ENCODE measurements at places on chromosomes 6 and 20.

DNA sequence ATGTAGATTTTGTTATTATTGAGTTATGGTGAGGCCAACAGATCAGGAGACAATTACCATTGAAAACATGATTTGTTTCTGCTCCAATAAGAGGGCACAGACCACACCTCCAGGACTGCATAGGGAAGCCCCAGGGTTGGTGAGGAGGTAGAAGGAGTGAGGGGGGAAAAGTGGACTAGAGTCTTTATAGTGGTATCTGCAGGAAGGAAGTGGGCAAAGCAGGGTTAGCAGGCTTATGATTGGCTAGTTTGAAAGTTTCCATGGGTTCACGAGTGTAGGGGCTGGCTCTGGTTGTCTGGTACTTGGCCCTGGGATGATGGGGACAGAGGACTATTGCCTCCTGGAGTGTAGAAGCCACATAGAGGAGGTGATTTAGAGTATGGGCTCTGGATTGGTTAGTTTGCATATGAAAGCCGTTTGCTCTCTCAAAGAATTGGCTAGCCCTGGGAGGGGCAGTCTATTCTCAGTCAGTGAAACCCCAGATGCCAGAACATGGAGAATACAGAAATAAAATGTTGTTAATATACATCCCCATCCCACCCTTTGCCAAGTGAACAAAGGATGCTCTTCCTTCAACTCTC lies 156.6 kb downstream of the KLHL32 start:
- no peak for DNase-seq

GRCh38 chr6:157462956-157463742 lies 82.2 kb downstream of the ZDHHC14 start:
- no peak for DNase-seq

DNA sequence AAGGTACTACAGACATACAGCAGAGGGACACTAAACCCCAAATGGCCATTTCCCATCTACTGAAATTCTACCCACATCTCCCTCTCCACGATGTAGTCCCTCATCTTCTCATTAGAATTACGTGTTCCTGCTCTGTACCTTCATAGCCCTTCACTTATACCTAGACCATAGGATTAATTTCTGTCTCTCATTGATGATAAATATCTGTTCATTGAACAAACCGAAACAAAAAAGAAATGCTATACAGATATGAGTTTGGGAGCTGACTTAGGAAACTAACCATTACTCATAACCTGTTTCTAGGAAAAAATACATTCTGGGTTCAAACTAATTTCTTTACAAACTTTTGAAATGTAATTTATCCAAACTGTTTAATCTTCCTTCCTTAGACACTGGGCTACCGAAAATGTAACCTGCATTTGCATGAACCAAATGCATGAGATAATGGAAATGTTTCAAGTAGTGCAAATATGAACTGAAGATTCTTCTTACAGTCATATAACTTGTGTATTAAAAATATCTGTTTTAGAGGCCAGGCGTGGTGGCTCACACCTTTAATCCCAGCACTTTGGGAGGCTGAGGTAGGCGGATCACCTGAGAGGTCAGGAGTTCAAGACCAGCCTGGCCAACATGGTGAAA lies 85.3 kb downstream of the GJA10 start:
- no peak for DNase-seq

DNA sequence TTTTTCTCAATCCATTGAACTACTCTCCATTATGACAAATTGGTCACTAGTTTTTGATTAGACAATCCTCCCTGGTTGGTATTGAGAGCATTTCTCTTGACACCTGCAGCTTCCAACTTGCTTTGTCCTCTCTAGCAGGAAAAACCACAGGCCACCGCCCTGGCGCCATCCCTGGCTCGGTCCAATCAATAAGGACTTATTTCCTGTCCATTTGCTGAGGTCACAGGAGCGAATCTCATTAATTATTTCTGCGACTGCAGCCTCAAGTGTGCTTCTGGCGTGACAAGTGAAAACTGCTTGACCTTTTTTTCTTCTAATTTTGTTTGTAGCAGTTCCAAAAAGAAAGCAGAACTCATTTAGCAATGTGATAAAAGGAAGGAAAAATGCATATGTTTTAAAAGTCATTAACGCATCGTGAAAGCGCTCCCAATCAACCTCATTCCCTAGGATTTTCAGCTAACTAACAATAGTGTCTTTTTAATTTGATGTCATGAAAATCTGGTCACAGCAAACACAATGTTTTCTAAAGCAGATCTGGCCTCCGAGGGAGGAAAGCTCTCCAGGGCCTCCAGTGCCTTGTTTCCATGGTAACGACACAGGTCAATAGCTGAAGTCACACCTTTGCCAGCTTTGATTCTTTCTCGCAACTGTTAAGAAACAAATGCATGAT lies 39.0 kb upstream of the BEND3 start:
- DNase-seq: no peak

- no peak for DNase-seq
Measured at GRCh38 chr20:6157345-6157744, 34.5 kb upstream of the FERMT1 start.

- no peak for DNase-seq
Measured at GRCh38 chr6:55524441-55524840, 54.6 kb downstream of the HMGCLL1 start.

- DNase-seq: no peak
Measured at GRCh38 chr20:8800089-8800488, 268.8 kb upstream of the PLCB4 start.

DNA sequence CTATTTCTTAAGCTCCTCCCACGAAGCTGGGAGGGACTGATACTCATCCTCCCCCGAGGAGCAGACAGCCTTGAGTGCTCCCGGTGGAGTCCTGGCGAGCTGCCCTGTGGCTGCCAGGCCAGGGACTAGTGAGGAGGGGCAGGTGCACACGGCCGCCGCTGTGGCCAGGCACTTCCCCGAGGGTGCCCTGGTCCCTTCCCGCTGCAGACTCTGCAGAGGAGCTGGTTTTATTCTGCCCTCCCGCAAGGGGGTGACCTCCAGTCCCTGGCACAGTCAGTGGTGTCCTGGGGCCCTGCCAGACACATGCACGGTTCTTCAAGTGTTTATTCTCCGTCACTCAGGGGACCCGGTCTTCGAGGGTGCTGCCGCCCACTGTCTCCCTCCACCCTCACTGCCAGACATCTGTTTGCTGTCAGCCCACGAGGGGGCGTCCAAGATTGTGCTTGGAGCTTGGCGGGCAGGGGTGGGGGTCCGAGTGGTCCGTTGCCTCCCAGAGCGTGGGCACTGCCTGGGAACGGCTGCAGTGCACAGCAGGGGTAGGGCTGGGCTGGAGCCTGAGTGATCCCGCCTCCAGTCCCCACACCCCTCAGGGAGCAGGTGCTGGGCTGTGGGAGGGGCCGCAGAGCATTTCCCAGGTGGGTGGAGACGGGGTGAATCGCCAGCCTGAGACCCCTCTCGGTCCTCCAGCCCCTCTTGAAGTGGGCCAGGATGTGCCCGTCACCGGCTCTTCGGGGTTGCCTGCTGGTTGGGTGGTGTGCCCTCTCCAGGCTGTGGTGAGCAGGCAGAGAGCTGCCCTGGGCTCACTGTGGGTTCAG lies 3.1 kb upstream of the CABLES2 start:
- no peak for DNase-seq

DNA sequence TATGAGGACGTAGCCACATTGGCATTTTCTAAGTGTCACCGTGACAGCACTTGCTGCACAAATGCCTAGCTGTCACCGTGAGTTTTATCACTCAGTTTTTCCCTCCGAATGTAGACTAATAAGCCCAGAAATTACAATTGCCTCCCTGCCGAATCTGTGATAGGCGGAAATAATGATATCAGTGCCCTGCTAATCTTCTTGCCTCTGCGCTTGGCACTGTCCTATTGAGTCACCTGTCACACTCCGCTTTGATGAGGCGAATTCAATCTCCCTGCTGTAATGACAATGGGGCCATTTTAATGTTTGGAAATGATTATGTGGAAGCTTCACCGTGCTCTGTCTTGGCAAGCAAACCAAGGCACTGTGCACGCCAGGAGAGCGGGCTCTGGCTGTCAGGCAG lies 112.8 kb downstream of the LINC00237 start:
- DNase-seq: no peak

- DNase-seq: no peak
Measured at GRCh38 chr20:43306837-43307236, 117.1 kb upstream of the PTPRT start.

DNA sequence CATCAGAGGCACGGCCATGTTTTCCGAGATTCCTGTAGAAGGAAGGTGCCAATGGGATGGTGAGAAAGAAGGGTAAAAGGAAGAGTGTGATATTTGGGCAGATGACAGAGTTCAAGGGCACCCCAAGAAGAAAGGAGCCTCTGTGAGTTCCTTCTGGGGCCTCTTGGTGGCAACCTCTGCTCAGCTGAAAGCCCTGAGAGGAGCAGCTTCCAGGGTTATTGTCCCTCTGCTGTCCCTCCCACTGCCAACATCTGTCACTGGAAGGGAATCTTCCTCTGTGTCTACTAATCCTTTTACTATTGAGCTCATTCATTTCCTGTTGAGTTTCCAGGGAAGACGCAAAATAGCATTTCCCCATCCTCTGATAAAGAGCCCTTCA lies 40.0 kb upstream of the KCNK16 start:
- DNase-seq: no peak

DNA sequence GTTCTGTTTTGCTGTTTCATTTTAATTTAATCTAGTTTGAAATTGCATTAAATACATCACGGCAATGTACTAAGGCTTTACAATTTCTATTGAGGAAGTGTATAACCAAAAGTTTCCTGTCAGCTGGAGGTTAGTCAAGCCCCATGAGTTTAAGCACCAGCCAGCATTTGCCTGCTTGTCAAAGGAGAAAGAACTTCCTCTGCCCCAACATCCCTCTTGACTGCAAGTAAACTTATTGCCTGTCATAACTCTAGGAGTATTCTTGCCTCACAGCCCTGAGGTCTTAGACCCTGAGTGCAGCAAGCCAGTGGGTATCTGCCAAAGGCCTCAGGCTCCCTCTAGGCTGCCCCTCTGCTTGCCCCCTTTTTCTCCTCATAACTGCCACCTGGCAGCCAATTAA lies 106.7 kb upstream of the INSM1 start:
- DNase-seq: no peak

GRCh38 chr6:49890988-49891387 lies 24.7 kb upstream of the CRISP1 start:
- no peak for DNase-seq

GRCh38 chr6:3446184-3446583 lies 10.7 kb downstream of the SLC22A23 start:
- DNase-seq: no peak

DNA sequence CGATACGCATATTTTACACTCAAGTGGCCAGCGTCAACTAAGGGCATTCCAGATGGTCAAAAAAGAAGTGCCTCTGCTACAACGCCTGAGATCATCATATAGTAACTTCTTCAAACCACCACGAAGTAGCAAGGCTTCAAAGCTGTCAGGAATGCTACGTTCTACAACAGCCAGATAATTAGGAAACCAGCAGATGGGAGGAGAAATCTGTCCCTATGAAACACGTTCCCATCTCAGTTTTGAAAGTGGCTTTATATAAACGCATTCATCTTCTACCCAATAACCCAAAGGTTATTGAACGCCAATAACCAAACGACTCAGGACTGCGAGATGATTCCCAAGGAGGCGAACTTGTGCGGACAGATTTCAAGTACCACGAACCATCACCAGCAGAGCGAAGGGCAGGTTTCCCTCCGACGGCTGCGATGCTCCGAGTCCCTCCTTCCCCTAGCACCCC lies 1.2 kb downstream of the ABHD12 start:
- no peak for DNase-seq

- no peak for DNase-seq
Measured at GRCh38 chr6:22019857-22020256, 277.0 kb downstream of the PRL start.

DNA sequence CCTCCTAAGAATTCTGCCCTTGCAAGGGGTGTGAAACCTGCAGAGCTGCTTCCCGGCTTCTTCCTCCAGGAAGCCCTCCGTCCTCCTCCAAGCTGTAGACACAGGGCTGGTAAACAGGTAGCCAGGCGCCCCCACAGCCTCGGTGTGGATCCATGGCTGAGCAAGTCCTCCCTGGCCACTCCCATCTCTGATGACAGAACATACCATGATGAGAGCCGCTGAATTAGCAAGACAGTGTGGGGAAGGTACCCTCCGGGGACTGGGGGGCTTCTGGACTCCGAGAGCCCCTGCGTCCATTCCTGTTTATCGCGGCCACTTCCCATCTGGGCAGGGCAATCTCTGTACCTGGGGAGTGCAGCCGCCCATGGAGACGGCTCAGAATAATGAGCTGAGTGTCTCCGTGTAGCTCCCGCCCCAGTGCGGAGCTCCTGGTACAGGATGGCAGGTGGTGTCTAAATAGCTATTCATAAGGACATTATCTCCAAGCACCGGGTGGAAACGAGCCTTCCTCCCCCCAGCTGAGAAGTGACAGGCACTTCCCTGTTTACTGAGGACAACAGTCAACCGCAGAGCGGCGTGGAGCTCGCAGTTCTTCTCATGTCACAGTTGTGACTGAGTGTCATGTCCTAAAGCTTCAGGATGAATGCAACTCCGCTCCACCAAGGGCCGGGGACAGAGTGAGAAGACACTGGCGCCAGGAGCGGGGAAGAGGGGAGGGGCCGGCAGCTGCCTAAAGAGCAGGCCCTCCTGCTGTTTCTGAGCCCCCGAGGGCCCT lies 22.7 kb upstream of the NTSR1 start:
- no peak for DNase-seq

DNA sequence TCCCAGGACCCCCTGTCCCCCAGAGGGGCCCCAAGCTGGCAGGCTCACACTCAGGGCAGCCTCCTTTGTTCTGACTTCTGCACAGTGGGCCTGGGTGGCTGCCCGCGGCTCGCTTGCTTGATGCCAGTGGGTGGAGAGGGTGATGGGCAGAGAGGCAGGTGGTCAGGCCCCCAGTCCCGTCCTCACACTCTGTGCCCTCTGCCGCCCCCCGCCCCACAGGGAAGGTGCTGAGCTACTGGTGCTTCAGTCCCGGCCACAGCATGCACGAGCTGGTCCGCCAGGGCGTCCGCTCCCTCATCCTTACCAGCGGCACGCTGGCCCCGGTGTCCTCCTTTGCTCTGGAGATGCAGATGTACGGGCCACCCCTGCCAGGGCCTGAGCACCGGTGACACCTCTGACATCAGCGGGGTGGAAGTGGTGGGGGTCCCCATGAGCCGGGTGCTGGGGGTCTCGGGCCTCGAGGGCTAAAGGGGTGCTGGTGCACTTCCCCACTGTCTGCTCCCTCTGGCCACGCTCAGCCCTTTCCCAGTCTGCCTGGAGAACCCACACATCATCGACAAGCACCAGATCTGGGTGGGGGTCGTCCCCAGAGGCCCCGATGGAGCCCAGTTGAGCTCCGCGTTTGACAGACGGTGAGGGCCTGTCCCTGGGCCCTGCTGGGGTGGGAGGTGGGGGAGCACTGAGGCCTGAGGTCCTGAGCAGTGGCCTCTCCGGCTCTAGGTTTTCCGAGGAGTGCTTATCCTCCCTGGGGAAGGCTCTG lies 8.9 kb upstream of the TNFRSF6B start:
- DNase-seq: no peak

All from stimulated activated CD4-positive, alpha-beta T cell treated with anti-CD3 and anti-CD28 coated beads, Interleukin-12 subunit alpha, Interleukin-12 subunit beta, amount 100 ng/mL, for 24 hours (primary cell).